ENCODE measurements at places on chromosomes 11 and 22. TPM values are rescaled to one million over a fixed set of nuclear protein-coding genes. Genes with fewer than 3 reads are reported as not detected.

Gene PEX26
- total RNA-seq = 19.1 TPM

Gene KRTAP5-6
- total RNA-seq = not detected

Gene PDGFB
- 1.6 TPM for total RNA-seq

Gene TYR
- total RNA-seq = not detected

Gene PLA2G3
- not detected for total RNA-seq
